ENCODE measurements at places on chromosomes 7 and 10. TPM values are rescaled to one million over a fixed set of nuclear protein-coding genes. Genes with fewer than 3 reads are reported as not detected.

NOC3L gene
- total RNA-seq = 63.7 TPM

HNRNPF gene
- total RNA-seq = 328 TPM

EN2 gene
- total RNA-seq = not detected

CUBN gene
- 0.60 TPM for total RNA-seq

BTBD16 gene
- not detected for total RNA-seq

Data from A172 (cell line).